ENCODE measurements at places on chromosomes 7 and 10.
A peak's percentile ranks its signal among the peaks of the same experiment; 100 is the strongest.

GRCh38 chr7:68258609-68259008 is 1262.0 kb downstream of the TYW1 start:
- no peak for DNase-seq

GRCh38 chr7:128861957-128862570 is 592 bp upstream of the ATP6V1F start:
- DNase-seq: no peak

GRCh38 chr7:35701287-35701900 is 6.5 kb upstream of the HERPUD2 start:
- DNase-seq: no peak

DNA sequence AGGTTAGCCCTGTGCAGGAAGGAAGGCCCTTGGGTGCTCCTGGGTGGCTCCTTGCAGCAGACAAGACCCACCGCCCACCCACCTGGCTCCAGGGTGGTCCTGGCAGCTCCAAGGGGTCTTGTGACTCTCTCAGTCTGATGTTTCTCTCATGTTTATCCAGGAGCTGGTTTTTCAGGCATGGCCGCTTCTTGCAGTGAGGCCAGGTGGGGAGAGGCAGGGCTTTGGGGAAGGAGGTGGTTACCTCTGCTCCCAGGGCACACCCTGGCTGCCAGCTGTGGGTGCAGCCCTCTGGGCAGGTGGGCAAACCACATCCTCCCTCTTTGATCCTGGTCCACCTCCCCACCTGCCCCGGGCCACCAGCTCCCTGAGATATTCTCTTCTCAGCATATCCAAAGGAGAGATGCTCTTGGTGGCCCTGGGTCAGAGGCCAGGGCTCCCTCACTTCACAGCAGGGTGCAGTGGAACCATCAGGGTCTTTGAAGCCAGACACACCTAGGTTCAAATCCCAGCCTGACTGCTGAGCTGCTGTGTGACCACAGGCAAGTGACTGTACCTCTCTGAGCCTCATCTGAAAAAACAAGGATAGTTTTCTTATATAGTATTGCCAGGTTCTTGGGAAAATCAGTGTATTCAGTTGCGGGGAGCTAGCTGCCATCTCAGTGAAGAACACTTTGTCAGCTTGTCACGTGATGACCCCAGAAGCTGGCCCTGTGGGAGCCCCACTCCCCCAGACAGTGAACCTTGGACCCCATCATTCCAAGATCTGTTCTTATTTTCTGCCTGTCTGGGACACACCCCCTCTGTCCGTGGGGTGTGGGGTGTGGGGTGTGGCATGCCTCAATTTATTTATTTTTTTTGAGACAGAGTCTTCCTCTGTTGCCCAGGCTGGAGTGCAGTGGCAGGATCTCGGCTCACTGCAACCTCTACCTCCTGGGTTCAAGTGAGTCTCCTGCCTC is 11.5 kb downstream of the GTF2IRD1 start:
- DNase-seq: no peak

DNA sequence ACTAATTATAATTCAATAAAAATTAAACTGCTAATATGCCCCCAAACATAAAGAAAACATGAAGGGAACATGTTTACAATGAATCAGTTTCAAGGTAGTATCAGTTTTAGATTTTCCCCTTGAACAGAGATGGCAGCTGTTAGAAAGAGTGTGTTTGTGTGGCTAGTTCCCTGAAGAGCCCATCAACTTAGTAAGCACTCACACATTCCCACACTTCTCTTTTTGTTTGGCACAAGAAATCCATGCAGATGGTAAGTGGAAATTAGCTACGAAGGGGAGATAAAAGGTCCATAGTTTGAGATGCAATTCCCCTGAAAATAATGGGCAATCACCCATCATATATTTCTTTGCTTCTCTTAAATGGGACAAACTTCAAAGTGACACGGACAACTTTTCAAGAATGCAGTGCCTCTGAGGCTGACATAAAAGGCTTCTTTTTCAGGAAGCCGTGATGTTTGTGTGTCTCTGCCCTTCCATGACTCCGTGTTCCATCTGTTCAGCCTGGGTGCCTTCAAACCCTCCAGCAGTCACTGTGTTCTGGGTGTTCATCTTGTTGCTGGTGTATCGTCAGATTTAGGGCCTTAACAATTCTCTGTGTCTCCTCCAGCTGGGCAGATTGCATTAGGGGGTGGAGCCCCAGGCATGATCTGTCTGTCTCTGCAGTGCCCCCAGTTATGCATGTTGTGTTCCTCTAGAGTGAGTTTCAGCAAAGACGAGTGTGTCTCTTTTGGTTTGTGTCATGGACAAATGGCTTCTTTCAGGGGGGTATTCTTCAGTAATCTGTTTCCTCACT is 259.5 kb upstream of the NPY start:
- DNase-seq: no peak

DNA sequence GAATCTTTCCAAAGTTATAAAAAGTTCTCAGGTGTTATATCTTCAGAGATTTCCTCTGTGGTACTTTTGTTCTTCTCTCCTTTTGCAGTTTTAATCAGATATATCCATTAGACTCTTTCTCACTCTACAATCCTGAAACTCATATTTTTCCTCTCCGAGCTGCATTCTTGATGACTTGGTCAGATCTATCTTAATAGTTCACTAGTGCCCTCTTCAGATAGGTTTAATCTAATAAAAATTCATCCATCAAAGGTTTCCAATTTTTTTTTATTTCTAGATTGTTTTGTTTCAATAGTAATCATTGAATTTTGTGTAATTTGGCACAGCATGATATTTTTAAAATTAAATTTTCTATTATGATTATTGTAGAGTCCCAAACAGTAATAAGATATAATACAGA is 21.8 kb upstream of the DGKB start:
- DNase-seq: no peak

GRCh38 chr7:69937097-69937496 is 338.8 kb downstream of the AUTS2 start:
- no peak for DNase-seq

GRCh38 chr7:106593028-106593417 is 67.9 kb downstream of the CCDC71L start:
- DNase-seq: no peak

DNA sequence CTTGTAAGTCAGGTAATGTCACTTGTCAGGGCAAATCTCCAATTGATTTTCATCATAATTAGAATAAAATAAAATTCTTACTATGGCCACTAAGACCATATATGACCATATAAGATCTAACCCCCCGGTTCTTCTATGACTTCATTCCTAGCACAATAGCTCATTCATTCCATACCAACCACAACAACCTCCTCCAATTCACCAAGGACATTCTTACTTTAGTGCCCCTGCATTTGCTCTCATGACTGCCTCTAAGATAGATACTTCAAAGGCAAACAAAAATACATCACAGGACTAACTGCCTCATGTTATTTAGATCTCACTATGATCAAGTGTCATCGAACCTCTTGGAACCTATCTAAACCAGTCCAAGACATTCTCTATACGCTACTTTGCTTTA is 90.8 kb downstream of the SNX13 start:
- DNase-seq: no peak

- DNase-seq: peak; percentile 98
Observed at GRCh38 chr7:5773661-5774086, 7.8 kb downstream of the RNF216 start.

GRCh38 chr7:133354546-133355324 is 101.9 kb downstream of the EXOC4 start:
- DNase-seq: no peak

DNA sequence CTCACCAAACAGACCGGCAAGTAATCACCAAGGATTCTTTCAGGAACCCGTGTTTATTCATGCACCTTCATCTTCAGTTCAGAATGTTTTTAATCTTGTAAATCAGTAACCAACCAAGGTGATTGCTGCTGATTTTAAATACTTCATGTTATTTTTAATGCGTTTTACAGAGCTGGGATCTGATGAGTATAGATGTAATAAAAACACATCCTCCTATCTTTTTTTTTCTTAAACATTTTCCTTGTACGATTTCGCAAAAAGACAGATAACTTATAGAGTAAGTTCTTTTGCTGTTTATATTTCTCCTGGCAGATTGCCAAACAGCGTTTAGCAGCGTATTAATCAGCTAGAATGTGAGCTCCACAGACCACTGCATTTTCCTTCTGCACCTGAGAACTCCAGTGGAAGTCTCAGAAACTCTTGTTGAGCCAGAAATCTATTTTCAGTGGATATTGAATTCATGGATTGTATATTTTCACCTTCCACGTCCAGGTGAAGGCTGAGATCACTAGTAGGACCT is 397.8 kb upstream of the NRP1 start:
- no peak for DNase-seq

DNA sequence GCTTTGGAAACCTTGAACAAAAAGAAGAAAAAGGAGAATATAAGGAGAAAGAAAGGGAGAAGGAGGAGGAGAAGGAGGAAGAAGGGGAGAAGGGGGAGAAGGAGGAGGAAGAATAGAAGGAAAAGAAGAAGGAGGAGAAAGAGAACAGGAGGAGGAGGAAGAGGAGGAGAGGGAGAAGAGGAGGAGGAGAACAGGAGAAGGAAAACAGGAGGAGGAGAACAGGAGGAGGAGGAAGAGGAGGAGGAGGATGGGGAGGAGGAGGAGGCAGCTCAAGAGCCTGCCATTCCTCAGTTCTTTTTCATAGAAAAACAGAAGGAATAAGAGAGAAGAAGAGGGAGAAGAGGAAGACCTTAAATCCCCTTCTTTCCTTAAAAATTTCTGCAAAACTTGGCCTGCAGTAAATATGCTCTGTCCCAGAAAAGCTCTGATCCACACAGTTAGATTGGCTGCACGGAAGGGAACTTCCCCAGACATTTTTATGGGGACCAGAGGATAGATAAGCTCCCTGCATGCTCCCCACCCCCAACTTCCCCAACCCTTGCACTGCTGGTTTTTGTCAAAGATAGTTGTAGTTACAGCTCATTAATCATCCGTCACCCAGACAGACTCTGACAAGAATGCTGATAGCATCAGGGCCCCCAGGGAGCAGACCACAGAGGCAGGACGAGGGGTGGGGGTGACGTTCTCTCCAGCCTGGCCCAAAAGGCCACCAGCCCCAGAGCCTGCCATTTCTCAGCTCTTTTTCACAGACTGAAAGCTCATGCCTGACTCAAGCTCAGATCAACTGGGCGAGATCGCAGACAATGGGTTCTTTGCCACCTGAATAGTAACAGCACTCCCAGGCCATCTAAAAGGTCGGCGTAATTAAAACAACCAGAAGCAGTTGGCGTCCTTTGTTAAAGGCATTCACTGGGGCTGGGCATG is 34.5 kb upstream of the LYZL1 start:
- DNase-seq: no peak

GRCh38 chr10:49312246-49312869 is 13.4 kb downstream of the C10orf71 start:
- no peak for DNase-seq

DNA sequence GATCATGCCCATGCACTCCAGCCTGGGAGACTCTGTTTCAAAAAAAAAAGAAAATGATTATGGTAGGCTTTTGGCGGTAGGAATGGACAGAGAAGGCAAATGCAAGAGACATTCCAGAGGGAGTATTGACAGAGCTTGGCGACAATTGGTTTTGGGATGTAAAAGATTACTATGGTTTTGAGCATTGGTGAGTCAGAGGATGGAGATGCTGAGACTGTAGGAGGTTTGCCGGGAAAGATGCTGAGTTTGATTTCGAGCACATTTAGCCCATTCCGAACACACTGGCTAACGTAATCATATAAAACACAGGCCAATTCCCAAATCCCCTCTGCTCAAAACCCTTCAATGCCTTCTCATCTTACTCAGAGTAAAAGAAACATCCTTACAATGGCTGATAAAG is 161.6 kb upstream of the MKLN1 start:
- DNase-seq: no peak

DNA sequence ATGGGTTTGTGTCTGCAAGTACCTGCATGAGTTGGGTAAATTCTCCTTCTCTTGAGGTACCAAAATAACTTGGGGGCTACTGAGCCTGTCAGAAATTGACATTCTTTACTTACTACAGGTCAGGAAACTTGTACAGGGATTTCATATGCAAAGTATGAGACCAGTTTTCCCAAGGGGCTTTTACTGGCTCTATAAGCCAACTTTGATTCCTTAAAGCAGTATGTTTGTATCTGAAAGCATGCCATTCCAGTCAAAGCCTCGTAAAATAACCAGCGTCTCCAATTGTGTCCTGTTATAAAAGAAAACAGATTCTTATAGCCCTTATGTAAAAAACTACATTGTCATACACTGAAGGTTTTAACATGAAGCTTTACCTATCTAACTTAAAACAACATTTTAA is 90.2 kb downstream of the ZNF467 start:
- DNase-seq: no peak

GRCh38 chr7:129437190-129437589 is 3.0 kb downstream of the STRIP2 start:
- DNase-seq: no peak

- DNase-seq: no peak
Observed at GRCh38 chr7:8105449-8106095, 137.0 kb downstream of the GLCCI1 start.

GRCh38 chr7:28549998-28550397 is 137.7 kb downstream of the CREB5 start:
- DNase-seq: no peak

DNA sequence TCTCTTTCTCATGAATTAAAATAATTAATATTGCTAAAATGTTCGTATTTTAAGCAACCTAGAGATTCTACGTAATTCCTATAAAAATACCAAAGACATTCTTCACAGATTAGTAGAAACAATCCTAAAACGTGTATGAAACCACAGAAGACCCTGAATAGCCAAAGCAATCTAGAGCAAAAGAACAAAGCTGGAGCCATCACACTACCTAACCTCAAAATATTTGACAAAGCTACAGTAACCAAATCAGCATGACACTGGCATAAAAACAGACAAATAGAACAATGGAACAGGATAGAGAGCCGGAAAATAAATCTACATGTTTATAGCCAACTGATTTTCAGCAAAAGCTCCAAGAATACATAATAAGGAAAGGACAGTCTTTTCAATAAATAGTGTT is 105.5 kb upstream of the PTN start:
- no peak for DNase-seq

DNA sequence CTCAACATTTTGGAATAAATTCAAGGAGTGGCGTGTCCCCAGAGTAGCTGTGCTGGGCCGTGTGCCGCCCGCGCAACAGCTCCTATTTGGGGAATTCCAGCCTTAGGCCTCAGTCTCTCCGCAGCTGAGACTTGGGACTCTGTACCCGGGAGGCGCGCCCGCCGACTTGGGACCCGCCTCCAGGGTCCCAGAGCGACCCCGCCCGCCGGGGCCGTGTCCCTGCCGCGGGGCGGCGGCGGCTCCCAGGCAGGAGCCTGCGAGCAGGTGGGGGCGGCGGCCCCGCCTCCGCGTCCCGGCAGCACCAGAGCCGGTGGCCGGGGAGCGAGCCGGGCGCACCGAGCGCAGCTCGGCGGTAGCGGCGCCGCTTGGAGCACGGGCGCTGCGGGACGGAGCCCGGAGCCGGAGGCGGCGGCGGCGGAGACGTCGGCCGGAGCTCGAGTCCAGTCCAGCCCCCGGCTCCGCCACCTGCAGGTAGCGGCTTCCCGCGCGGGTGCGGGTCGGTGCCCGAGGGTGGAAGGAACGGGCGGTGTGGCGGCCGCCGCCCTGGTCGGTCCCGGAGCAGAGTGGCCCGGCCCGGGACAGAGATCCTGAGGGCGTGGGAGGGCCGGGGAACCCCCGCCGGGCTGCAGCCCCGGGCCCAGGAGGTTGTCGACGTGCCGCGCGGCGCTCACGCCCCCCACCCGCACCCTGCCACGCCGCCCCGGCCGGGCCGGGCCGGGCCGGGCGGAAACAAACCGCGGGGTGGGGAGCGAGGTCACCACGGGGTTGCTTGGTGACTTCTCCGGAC is at the start of gene WIPF3:
WIPF3 (plus strand) TSS at position 301 of the 787 bp plus-strand sequence. CDS start 28,217 bp downstream, outside the sequence.
- DNase-seq: peak; percentile 62
